ENCODE measurements at places on chromosomes 12 and 14. TPM values are rescaled to one million over a fixed set of nuclear protein-coding genes. Genes with fewer than 3 reads are reported as not detected.

AGAP2 gene
- 0.89 TPM for polyA plus RNA-seq

TMEM253 gene
- 1.6 TPM for polyA plus RNA-seq

RAPGEF3 gene
- 41.0 TPM for polyA plus RNA-seq

KCNC2 gene
- polyA plus RNA-seq, result 0.73 TPM

DNA sequence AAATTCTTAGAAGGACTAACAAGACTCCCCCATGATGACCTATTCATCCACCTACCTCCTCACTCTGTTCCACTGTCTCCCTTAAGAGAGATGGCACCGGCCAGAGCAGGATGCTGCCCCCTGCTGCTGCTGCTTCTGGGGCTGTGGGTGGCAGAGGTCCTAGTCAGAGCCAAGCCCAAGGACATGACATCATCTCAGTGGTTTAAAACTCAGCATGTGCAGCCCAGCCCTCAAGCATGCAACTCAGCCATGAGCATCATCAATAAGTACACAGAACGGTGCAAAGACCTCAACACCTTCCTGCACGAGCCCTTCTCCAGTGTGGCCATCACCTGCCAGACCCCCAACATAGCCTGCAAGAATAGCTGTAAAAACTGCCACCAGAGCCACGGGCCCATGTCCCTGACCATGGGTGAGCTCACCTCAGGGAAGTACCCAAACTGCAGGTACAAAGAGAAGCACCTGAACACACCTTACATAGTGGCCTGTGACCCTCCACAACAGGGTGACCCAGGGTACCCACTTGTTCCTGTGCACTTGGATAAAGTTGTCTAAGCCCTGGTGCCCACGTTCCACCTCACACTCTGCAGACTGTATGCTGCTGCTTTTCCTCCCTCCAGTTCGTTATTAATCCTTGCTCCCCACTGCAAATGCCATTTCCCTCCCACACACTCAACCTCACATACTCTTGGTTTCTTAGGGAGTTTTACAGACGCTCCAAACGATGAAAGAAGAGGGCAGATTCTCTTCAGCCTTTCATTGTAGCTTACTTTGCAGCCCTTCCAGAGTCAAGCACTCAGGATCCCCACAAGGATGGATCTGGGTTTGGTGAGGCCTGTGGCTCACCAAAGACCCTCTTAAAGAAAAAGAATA is at the start of gene RNASE8:
RNASE8 (plus strand) TSS at position 20 of the 873 bp plus-strand sequence; CDS start at position 91, 71 bp downstream.
- no peak for DNase-seq

KANSL2 gene
- polyA plus RNA-seq, result 55.5 TPM

GUCY2C gene
- polyA plus RNA-seq, result 0.86 TPM

GSC gene
- polyA plus RNA-seq, result not detected

DNA sequence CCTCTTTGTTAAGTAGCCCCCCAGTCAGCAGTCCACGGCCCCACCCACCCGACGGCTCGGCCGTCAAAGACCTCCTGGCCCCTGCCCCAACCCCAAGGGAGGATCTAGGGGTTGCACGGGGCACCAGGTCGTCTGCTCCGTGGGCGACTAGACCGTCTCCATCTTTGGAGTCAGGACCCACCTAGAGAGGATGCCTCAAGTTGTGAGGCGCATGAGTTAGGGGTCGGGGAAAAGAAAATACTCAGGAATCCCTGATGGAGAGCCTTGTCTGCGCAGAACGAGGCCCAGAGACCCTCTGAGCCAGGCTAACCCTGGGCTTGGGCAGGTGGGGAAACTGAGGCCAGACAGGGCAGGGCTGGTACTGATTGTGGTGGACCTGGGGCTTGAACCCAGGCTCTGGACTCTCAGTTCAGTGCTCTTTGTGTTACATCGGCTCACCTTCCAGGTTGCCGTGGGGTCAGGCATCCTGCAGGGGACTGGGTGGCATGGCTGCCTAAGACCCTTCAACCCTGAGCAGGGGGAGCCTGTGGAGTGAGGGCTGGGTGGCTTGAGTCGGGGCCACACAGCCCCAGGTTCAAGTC is 839 bp downstream of the OTUB2 start:
- no peak for DNase-seq

SUPT16H gene
- 145 TPM for polyA plus RNA-seq

OS9 gene
- polyA plus RNA-seq, result 197 TPM

EIF2S3B gene
- polyA plus RNA-seq, result 2.6 TPM

GRCh38 chr12:59847127-59847526 is 251.3 kb downstream of the SLC16A7 start:
- DNase-seq, result no peak

DNA sequence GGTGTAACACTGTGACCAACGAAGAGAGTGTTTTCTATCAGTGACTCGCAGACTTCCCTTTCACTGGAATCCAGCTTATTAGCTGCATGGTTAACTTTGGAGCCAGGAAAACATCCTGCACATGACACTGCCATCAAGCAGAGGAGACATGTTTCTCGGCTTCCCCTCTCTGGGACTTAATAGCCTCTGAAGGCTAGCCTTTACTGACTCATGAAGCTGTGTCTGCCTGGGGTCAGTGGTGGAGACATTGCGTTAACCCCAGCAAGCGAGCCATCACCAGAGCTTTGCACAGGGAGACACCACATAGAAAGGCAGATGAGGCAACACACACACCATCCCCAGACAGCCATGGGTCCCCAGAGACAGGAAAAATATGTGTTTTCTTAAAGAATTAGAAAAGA is 126.9 kb upstream of the PRICKLE1 start:
- no peak for DNase-seq

DNA sequence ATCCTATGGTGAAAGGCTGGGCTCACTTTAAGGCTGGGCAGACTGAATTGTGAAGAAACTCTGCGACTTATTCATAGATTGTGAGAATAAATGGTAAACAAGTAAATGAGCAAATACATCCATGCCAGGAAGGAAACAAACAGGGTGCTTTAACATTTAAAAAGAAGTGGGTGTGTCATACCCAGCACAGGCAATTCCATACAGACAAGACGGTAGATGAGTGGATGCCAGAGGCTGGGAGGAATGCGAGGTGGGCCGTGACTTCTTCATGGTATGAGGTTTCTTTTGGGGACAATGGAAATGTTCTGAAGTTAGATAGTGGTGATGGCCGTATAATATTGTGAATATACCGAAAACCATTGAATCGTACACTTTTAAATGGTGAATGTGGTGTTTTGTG is 49.8 kb upstream of the CDKN3 start:
- DNase-seq, result no peak

CLEC14A gene
- polyA plus RNA-seq, result 11.9 TPM

- no peak for DNase-seq
These were observed 8.9 kb downstream of the ATG2B start for GRCh38 chr14:96354246-96354645.

DNA sequence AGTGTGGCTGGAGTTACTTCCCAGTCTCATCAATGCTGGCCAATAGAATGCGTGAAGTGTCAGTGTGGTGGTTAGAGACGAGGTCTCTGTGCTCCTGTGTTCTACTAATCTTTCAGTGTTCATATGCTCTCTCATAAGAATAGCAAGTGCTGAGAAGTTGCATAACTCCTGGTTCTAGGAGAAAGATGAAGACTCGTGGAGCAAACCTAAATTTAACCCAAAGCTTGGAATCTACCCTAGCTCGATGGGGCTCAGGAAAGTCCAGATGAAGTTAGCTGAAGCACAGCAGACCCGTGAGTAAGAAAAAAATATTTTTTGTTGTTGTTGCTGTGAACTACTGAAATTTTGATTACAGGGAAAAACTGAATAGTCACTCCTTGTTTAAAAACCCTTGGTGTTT is 412.6 kb downstream of the APAF1 start:
- DNase-seq, result no peak

DNA sequence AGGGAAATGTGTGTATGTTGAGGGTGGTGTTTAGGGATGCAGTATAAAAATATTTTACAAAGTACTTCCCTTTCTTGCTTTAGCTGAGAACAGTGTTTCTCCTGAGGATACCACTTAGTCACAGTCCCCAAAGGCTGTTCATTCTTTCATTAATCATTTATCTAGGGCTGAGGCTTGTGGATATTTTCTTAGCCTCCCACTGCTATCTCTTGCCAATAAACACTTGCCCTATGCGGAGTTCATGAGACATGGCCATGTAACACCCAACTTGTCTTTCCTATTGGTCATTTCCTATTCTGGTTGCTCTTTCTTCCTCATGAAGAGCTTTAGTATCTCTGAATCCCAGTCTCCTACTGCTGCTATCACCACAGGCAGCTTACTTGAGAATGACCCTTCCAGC is 75.1 kb downstream of the ETNK1 start:
- DNase-seq, result no peak

PTPRQ gene
- polyA plus RNA-seq, result 21.3 TPM

DNA sequence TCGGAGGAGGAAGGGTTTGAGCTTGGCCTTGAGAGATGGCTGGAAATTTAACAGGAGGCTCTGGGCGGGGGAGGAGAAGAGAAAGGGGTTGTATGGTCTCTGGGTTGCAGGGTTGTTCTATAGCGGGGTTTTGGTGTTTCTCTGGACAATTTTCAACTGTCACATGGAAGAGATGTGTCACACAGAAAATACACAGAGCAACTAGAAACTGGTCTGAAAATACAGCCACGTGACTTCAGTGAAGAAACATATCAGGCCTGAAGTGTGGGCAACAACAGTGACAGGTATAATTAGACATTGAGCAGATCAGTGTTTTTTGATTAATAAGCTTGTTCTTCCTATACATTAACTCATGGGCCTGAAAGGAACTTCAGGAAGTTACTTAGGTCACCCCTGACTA is 205.3 kb upstream of the HMGA2 start:
- no peak for DNase-seq

DNA sequence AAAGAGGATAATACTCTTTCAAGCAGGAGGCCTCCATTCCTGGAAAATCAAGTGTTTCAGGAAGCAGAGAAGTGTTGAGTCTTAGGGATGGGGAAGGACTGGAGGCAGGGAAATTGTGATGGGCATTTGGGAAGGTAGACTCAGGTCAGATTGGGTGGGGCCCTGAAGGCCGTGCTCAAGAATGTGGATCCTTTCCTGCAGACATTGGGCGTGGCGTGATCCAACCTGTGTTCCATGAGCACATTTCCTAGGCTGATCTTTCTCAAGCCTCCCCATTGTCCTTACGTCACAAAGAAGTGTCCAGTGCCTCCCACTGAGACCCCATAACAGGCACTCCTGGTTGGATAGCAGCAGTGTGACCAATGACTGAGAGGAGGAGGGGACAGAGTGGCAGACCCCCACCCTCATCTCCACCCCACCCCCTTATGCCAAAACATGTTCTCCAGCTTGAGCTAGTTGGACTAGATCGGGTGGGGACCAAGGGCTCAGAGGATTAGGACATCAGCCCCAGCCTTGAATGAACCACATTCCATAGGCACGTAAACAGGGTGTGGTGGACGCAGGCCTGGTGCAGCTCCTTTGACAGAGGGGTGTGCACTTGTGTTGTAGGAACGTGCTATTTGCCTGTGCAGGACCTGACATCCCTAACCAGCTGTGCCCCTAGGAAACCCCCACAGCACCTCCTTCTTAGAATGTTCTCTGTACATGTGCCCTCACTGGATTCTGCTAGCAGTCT is 76.8 kb downstream of the TTC9 start:
- DNase-seq, result no peak

GRCh38 chr12:56146492-56147460 is 5.6 kb upstream of the MYL6B start:
- DNase-seq, result no peak

PAPLN gene
- polyA plus RNA-seq, result 25.2 TPM

DNA sequence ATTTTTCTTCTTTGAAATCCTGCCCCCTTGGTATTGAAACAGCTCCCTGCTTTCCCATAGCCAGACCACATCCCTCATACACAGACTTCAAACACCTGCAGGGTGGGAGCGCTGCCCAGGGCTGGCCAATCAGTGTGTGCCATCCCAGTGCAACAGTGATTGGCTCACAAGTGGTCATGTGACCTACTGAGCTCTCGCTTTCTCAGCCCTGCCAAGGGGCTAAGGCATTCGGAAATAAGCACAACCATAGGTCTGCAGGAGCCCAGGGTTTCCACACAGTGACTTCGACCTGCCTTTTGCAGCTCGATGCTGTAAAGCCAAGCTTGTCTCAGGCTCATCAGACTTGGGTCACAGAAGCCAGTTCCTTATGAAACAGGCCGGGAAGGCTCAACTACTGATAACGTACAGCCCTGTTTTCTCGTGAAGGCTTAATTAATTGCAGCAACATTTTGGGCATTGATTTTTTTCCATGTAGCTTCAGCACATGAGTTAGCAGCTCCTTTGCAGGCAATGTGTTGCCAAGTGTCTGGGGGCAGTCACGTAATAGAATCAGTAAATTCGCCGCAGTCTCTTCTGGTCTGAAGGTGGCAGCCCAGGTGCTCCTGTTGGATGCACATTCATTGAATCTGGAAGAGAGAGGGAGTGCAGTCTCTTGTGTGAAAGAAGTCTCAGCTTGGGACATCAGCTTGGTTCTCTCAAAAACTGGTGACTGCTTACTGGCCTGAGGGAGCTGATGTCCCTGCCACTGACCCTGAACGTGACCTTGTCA is 1091.8 kb downstream of the AACS start:
- no peak for DNase-seq
